ENCODE measurements at places on chromosomes 2 and 18.

- no peak for DNase-seq
Measured at GRCh38 chr2:88955607-88956006, 264.1 kb downstream of the RPIA start.

GRCh38 chr18:48312066-48312465 is 97.1 kb downstream of the ZBTB7C start:
- no peak for DNase-seq

- DNase-seq = no peak
Measured at GRCh38 chr2:42789751-42790150, 2.6 kb downstream of the HAAO start.

DNA sequence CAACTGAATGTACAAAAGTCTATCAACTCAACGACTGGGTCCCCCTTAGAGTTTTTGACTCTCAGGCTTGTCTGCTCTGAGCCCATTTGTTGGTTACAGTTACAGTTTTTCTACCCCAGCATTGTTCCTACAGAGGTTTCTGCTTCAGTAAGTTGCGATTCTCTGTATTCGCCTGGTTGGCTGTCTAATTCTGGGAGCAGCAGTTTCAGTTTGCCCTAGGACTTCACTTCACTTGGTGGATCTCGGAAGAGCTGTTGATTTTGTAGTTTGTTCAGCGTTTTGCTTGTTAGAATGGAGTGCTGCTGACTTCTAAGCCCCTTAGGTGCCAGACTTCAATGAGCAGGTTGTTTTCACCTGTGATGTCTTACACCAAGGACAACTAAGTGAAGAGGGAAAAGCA is 296.5 kb upstream of the EPAS1 start:
- DNase-seq = no peak

- DNase-seq = no peak
Measured at GRCh38 chr2:33042265-33042664, 95.5 kb downstream of the LTBP1 start.

- DNase-seq = no peak
Measured at GRCh38 chr2:211367711-211368110, 811.3 kb downstream of the CPS1 start.
